ENCODE measurements at places on chromosomes 5 and 9.

DNA sequence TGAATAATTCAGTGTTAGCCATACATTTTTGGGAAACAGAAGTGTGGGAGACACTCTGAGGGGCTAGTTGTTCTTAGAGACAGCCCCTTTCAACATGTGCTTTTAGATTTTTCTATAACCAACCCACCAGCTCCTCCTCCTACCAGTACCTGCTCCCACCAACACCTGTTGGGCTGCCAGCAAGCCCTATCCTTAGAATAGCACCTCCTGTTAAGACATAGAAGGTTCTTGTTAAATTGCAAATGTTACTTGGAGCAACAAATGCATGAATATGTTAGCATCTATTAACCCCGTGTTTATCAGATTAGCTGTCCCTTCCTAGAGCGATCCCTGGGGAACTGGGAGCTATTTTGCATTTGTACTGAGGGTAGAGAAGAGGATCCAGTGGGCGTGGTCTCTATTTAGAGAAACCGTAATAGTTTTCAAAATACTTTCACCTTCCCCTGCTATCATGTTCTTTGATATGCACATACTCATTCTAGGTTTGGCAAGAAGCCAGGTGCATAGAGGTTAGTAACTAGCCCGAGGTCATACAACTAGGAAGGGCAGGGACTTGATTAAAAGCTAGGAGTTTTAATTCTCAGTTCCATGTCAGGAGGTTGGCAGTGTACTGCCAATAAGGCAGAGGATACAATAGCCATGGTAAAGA is 334.4 kb downstream of the KCTD16 start:
- no peak for DNase-seq

DNA sequence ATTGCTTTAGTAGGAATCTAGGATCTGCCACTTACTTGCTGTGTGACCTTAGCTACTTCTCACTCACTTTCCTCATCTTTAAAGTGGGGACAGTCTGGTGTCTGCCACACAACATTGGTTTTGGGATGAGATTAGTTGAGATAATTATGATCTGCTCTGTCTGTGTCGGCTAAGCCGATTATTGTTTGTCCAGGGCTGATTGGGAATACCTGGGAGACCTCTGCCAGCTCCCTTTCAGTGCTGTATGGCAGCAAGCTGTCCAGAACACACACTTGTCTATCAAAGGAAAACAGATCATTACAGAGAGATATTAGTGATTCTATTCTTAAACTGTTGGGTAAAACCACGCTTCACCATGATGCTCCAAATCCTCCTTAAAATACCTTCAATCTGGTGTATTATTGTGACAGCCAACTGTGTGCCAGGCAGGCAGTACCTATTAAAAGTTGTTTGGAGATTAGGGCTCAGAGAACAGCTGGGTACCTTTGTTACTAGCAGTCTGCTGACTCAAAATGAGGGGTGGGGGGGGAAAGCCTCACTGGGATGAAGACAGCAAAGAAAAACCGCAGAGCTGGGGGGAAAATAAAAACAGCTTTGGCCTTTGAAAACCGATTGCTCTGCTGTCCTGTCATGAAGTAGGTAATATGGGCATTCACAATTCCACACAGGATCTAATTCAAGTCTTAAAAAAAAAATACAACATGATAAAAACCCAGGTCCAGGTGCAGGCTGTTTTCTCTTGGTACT is 458.4 kb upstream of the C9orf72 start:
- DNase-seq = no peak

- DNase-seq = no peak
Measured at GRCh38 chr5:93053825-93054224, 527.2 kb downstream of the NR2F1-AS1 start.

DNA sequence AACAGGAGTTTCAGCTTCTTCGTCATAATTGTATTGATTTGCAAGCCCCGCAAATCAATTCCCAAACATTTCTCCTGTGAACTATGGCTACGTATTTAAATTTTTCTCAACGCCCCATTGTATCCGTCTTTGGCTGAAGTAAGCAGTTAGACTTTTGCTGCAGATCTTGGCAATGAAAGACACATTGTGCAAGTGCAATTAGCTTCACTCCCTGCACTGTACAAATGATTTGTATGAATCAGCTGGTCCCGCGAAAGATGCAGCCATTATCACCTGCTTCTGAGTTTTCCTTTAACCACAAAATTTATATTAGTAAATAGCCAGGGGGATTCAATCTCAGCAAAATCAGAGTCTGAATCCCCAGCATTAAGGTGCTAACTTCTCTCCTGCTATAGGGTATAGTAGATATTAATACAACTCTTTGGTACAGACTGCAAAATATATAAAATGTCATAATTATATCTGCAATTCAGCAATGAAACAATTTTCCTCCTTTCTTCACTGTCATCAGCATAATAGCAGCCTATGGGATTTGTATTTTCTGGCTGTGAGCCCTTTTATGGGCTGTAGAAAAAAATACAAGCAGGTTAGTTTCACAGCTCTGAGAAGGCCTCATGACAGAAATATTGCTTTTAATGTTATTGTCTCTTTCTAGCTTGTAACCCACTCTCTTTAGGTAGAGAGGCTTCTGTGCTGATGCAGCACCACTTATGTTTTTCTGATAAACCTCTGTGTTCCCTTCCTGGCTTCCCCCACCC is 68.4 kb upstream of the SMARCA2 start:
- DNase-seq = no peak

- DNase-seq = no peak
Measured at GRCh38 chr5:9335269-9335668, 210.6 kb downstream of the SEMA5A start.

- no peak for DNase-seq
Measured at GRCh38 chr9:69215774-69216485, 41.9 kb downstream of the TJP2 start.

DNA sequence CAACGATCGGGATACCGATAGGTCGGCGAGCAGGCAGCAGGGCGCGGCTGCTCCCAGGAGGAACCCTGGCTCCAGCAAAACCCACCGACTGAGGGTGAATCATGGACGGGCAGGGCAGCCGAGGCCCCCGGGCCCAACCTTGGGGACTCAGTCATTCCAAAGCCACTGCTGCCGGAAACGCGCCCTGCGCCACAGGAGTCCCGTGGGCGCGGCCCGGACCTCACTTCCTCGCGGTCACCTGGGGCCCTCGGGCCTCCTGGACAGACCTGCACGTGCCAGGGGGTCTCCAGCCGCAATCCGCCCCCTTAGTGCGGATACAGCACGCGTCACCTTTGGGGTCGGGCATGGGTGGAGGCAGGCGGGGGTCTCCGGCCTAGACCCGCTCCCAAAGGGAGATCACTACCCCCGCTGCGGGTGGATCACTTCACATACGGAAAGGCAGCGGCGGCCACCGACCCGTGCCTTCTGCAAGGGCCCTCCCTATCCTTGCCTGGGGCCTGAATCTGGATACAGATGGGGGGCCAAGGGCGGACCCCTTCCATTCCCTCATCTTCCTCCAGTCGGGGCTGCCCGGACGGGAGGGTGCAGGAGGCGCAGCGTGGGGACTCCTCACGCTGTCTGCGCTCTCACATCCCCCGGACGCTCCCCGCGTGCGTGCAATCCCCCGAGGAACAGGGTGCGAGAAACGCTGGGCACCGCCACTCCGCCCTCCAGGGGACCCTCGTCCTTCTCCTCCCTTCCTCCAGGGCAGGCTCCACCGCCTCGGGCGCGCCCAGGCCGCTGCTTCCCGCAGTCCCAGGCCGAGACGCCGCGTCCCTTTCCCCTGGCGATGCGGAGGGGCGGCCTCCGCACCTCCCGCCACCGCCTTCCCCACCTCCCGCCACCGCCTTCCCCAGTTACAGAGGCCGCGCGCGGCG is 586 bp downstream of the TXN start:
- peak; percentile 66 for DNase-seq

- no peak for DNase-seq
Measured at GRCh38 chr5:167294882-167295680, 996.4 kb upstream of the WWC1 start.

Measured in stimulated activated CD4-positive, alpha-beta T cell treated with anti-CD3 and anti-CD28 coated beads, Interleukin-1b, Interleukin-23, amount 100 ng/mL, for 48 hours (primary cell).